ENCODE measurements at places on chromosomes 1 and 21.

DNA sequence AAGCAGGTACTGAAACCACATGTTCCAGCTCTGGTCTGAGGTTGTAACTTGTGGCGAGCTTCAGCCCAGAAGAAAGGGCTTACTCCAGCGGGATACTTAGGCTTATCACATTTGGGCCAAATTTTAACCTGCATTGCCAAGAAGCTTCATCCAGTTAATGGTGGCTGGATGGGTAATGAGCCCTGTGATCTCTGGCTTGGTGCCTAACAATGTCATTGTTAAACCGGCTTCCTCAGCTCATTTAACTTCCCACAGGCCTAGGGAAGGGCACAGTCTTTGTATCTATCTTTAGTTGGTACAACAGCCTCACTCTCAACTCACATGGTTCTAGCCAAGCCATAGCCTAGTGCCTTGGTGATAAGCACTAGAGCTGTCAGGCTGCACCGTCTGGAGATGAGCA lies 43.6 kb upstream of the CCDC190 start:
- DNase-seq, result no peak

GRCh38 chr1:226490426-226490809 lies 58.1 kb upstream of the STUM start:
- DNase-seq, result no peak

DNA sequence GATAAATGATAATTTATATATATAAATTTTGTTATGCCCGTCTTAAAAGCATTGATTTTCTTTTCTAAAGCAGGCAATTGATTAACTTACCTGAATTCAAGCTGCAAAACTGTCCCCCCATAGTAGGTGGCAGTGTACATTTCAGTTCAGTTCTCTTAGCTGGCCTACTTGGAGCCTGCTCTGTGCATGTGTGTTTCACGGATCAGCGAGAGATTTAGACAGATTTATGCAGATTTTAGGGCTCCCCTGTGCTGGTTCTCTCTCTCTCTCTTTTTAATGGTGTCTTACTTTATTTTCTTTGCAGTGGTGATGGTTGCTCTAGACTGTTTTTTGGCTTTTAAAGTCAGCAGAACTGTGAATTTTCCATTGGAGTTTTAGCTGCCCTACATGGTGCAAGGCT lies 30.7 kb downstream of the CLIC4 start:
- no peak for DNase-seq

- DNase-seq, result no peak
These were observed 180.8 kb downstream of the PLPPR4 start for GRCh38 chr1:99445071-99445470.

DNA sequence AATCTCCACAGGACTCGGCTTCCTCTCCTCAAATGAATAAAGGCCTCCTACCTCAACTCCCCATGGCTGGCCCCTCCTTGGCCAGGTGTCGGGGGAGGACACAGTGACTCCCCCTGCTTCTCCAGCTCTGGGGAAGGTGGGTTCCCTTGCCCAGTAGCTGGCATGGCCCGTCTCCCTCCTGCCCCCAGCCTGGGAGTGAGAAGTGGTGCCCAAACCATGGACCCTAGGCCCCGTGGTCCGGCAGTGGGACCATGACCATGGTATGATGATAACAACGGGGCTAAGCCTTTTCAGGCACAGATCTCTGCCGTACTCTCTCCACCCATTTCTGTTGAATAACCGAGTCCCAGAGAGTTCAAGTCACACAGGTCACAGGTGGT lies 11.2 kb downstream of the PLA2G2F start:
- no peak for DNase-seq

- DNase-seq, result no peak
These were observed 3.9 kb downstream of the TMEM61 start for GRCh38 chr1:54984131-54984842.

- DNase-seq, result no peak
These were observed 23.2 kb upstream of the DENND1B start for GRCh38 chr1:197798492-197798891.

DNA sequence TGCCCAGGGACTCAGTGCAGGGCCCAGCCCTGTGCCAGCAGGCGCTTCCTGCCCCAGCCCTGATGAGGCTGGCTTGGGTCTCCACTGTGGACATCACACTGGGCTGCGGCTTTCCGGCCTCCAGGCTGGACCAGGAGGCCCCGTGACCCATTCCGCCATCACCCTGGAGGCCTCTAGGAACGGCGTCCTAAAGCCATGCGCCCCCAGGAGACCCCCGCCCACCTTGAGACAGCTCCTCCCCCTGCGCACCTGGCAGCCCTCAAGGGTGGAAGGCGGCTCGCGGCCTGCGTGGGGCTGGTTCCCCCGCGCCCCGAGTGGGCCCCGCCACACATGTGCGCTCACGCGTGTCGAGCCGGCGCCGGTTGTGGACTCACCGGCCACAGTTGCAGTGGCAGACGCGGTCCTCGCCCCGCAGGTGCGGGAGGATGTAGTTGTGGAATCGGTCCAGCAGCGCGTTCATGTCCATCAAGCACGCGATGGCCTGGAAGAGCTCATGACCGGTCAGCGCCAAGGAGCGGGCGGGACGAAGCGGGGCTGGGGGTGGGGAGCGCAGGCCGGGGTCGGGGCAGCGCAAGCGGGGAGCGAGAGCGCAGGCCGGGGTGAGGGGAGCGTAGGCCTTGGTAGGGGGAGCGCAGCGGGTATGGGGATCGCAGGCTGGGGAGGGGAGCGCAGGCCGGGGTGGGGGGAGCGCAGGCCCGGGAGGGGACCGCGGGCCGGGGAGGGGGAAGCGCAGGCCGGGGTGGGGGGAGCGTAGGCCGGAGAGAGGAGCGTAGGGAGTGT lies 924 bp downstream of the TMEM240 start:
- DNase-seq, result no peak

GRCh38 chr1:205259324-205259832 lies 31.6 kb downstream of the TMCC2 start:
- no peak for DNase-seq

- no peak for DNase-seq
These were observed 24.7 kb downstream of the IL23R start for GRCh38 chr1:67190942-67191341.

DNA sequence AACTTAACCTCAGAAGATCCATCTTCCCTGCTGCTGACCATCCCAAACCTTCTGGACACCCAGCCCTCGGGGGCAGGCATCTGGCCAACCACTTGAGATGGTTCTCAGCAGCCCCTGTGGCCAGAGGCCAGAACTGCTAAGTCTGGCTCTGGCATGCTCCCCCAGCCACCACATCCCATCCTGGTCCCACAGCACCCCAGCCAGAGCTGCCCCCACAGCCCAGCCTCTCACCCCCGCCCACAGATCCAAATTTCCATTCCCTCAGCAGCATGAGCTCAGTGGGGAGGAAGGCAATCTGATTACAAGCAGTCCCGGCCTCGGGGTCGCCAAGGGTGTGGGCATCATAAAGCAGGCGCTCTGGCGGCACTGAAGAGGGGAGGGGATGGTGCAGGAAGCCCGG lies 45.6 kb downstream of the GLIS1 start:
- no peak for DNase-seq

DNA sequence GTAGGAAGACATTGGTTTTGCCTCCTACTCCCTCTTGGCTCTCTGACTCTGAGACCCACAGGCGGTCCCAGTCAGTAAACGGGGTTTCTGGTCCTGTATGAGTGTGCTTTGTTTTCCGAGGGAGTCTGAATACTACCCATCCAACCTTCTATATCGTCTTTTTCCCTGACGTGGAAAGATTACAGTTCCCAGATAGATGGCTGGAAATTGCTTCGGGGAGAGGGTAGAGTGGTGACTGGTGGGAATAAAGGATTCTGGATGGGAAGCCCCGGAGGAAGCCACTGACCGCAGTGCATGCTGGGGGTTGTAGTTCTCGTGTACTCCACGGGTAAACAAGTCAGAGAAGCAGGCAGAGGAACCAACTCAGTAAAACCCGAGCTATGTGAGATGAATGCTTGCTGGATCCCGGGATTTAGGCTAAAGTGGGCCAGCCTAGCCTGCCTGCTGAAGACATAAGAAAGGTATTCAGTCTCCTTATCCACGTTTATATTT lies 66.2 kb upstream of the IRF2BP2 start:
- DNase-seq, result peak; percentile 35

DNA sequence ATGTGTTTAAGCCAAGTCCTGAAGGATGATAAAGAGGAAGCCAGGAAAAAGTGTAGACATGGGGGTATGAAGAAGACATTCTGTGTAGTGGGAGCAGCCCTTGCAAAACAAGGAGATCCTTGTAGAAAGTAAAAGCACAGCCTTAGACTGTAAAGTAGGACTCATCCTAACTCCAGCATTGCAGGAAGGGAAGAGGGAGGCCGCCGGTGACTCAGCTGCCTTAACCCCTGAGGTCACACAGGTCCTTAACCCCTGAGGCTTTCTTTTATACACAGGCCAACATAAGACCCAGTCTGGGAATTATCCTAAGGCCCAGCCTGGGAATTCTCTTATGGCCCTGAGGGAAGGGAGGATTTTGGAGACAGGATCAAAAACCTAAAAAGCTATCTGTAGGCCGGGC lies 18.0 kb downstream of the PGM1 start:
- no peak for DNase-seq

GRCh38 chr1:176118985-176119384 lies 88.1 kb downstream of the COP1 start:
- DNase-seq, result no peak

Measured in stimulated activated CD4-positive, alpha-beta T cell treated with anti-CD3 and anti-CD28 coated beads, Interleukin-15, amount 100 ng/mL, for 1 hour (primary cell).